T1000 (cell line): ENCODE measurements at places on chromosomes 5 and 9.

DNA sequence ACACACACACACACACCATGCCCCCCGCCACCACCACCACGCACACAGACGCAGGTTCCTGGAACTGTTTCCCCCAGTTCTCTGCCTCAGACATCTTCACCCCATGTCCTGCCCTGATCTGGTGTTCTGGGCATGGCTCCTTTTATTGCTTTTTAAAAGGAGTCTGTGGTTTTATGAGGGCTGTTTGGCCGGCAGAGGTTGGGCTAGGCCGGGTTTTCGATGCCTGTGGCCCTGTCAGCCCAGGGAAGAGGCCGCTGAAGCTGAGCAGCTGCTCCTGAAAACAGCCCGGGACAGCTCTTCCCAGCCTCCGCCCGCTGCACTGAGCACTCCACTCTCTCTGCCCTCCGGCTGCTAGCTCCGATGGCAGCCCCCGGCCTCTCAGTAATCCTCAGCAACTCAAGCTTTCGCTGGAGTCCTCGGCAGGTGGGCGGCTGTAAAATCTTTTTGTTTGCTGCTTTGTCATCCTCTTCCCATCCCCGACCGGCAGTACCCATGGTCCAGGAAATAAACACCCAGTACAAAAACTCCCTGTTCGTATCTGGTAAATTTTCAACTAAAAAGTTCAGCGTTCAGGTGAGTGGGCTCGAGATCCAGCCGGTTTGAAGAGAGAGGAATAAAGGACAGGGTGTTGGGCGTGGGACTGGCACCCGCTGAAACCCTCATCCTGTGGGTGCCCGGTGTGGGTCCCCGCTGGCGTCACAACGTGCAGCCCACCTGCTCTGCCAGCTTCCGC is 103.0 kb upstream of the ERCC6L2 start:
- no peak for DNase-seq

GRCh38 chr9:32136700-32137339 is 247.6 kb upstream of the ACO1 start:
- DNase-seq, result peak; percentile 4

GRCh38 chr5:6450319-6450833 is 1.7 kb downstream of the UBE2QL1 start:
- DNase-seq, result no peak

DNA sequence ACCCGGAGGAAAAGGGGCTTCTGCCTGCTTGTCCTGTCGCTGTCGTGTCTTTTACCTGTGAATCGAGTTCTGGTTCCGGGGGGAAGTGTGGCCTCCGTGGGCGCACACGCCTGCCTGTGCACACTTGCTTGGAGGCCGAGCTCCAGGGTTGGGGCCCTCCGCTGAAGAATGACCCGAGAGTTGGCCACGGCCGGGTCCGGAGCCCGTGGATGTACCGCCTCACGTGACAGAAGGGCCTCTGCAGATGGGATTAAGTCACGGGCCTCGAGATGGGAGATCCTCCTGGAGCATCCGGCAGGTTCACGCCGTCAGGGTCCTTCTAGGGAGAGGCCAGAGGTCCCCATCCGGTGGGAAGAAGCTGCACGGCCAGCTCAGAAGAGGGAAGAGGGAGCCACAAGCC is 81.0 kb downstream of the KCNT1 start:
- DNase-seq, result no peak

DNA sequence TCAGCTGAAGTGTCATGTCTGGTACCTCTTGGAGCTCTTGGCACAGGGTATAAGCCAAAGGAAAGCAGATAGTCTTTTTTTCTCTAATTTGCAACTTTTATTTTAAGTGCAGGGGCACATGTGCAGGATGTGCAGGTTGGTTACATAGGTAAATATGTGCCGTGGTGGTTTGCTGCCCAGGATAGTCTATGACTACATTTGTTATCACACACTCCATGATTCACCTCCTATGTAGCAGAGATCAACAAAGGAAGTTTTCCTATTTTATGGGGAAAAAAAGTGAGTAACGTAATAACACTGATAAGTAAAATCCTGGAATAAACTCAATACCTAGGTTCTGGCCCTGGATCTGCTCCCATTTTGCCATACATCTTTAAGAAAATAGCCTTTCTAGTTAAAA is 234.6 kb downstream of the CAAP1 start:
- DNase-seq, result no peak
